ENCODE measurements at places on chromosomes 2 and 18.

DNA sequence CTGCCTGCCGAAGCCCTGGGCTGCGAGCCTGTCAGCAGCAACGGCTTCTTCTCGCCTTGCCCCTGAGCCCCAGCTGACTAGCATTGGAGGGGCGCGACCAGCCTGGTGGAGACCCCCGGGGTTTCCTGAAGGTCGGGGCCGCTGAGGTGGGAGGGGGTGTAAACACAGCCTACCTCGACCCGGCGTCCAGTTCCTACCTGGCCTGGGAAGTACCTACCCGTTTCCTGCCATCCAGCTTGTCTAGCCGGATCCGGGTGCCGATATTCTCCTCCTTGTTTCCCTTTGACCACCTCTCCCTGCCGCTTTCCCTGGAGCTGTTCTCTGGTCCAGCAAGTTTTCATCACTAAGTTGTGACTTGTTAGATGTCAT is 511 bp downstream of the MOB4 start:
- DNase-seq, result no peak

GRCh38 chr2:46163804-46164528 is 133.2 kb upstream of the EPAS1 start:
- DNase-seq, result no peak

GRCh38 chr2:11571170-11571569 is 37.3 kb downstream of the GREB1 start:
- no peak for DNase-seq

- no peak for DNase-seq
Measured at GRCh38 chr2:234952270-234953115, 676 bp downstream of the SH3BP4 start.

- no peak for DNase-seq
Measured at GRCh38 chr2:238473523-238473922, 46.8 kb downstream of the ASB1 start.

GRCh38 chr2:227326783-227327182 is 1.7 kb downstream of the MFF start:
- DNase-seq, result no peak
